ENCODE measurements at places on chromosomes 12 and 14.

- DNase-seq: no peak
Measured at GRCh38 chr12:95203487-95204030, 13.7 kb downstream of the FGD6 start.

GRCh38 chr12:21428241-21428640 is 9.2 kb upstream of the PYROXD1 start:
- no peak for DNase-seq

DNA sequence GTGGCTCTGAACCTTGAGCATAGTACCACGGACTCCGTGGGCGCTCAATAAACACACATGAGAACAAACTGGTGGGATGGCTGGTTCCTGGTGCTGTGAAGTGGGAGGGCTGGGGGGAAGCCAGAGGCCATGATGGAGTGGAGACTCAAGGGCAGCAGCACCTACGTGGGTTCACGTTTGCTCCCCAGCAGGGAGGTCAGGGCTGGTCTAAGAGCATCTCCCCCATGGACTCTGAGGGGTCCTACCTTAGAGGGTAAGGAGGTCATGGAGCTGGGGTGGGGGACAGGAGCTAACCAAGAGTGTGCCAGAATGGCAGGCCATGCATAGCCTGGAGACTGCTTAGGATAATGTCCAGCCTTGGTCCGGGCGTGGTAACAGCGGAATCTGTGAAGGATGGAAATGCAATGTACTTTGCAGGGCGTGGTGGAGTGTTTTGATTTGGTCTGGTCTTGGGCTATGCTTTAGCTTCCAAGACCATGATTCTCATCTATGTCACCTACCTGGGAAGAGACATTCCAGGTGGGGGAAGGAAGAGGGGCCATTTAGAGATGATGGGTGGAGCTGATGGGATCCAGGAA is 103.0 kb downstream of the PRMT8 start:
- DNase-seq: no peak

DNA sequence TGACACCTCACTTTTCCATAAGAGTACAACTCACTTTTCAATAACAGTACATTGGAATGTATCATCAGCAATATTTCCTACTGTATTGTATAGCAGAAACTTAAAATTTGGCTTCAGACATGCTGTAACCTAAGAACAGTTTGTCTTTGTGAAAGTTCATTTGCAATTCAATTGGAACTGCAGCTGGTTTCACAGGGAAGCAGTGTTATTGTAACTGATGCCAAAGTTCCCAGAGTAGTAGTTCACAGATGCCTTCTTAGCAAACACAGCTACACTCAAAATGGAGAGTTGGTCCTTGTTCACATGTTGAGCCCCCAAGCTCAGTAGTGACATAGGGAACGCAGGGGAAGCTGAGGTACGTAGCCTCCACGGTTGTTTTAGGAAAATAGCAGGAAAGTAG is 23.3 kb downstream of the PPP1R36 start:
- DNase-seq: no peak

- no peak for DNase-seq
Measured at GRCh38 chr12:67919406-67919805, 69.8 kb upstream of the IFNG-AS1 start.

DNA sequence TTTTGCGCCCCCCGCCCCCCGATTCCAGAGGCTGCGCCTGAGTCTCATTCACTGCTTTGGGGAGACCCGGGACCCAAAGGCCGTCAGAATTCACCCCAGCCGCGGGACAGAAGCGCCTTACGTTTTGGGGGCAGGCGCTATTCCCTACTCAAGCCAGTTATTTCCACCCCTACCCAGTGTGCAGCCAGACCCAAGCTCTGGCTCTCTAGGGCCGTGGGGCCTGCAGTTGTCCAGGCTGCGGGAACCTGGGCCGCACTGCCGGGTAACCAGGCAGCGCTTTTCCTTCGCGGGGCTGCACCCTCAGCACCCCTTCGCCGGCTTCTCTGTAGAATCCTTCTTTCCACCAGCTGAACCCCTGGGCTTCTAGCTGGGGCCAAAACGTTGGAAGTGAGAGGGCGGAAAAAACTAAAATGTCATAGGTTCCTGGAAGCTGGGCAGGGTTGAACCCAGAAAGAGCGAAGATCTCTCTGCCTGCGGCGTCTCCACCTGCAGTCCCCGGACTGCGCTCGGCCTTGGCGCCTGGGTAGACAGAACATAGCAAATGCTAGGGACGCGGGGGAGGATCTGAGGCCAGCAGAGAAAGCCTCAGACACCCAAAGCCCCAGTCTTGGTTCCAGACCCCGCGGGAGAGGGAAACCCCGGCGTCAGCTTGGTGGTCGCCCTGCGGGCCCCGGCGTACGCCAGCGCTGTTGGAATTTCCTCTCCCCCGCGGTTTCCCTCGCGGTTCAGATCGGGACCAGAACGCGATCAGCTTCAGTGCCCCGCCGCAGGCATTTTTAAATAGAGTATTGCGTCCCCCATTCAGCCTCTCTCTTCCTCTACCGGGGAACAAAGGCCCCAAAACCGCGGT is 18.3 kb downstream of the TBX3 start:
- DNase-seq: no peak

GRCh38 chr12:76244300-76244699 is 103.9 kb downstream of the BBS10 start:
- no peak for DNase-seq

DNA sequence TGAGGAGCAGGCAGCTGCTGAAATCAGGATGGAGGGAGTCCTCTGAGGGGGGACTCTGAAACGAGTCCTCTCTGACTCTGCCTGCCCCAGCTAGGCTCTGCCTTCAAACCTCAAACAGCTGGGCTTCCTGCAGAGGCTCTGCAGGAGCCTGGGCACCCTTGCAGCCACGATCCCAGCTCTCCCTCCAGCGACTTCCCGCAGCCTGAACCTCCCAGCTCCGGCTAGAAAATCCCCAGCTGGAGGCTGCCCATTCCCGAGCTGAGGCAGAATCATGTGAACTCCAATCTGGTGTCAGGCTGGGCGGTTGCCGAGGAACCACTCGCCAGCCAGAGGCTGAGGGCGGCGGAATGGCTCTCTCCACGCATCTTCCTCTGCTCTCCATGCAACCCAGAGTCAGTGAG is at the start of gene GPR68:
GPR68 (minus strand) TSS at position 204 of the 401 bp plus-strand sequence. CDS start 9,654 bp downstream, outside the sequence.
- DNase-seq: peak; percentile 39

- no peak for DNase-seq
Measured at GRCh38 chr14:71135911-71136310, 228.7 kb downstream of the PCNX1 start.

GRCh38 chr12:10740182-10740581 is 17.1 kb upstream of the YBX3 start:
- DNase-seq: no peak

- no peak for DNase-seq
Measured at GRCh38 chr12:69467366-69467765, 2.8 kb upstream of the FRS2 start.

DNA sequence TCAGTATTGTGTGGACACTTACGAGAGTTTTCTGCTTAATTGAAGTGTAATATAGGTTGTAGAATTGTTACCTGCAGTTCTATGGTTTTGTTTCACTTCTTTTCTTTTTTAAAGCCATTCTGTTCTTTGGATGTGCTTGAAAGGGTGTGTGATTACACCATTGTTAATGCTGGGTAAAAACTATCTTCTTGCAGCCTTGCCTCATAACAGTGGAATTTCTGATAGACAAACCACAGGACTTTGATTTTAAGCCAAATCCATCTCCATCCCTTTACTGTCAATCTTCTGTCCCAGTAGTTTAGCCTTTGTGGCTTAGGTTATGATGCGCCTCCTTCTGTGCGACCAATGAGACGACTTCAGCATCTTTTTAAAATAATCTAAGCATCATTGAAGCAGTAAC is 182.3 kb downstream of the PELI2 start:
- DNase-seq: no peak

GRCh38 chr12:27309293-27309994 is 23.2 kb upstream of the BMAL2 start:
- no peak for DNase-seq

DNA sequence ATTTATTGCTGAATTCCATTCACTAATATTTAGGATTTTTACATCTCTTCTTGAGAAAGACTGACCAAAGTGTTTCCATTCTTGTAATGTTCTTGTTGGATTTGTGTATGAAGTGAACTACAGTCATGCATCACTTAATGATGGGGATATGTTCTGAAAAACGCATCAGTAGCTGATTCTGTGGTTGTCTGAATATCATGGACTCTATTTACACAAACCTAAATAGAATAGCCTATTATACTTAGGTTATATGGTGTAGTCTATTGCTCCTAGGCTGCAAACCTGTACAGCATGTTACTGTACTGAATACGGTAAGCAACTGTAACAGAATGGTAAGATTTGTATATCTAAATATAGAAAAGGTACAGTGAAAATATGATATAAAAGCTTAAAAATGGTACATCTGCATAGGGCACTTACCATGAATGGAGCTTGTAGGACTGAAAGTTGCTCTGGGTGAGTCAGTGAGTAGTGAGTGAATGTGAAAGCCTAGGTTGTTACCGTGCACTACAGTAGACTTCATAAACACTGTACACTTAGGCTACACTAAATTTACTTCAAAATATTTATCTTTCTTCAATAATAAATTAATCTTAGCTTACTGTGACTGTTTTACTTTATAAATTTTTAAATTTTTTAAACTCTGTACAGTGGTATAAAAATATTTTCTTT is 27.6 kb upstream of the P2RX4 start:
- DNase-seq: no peak

DNA sequence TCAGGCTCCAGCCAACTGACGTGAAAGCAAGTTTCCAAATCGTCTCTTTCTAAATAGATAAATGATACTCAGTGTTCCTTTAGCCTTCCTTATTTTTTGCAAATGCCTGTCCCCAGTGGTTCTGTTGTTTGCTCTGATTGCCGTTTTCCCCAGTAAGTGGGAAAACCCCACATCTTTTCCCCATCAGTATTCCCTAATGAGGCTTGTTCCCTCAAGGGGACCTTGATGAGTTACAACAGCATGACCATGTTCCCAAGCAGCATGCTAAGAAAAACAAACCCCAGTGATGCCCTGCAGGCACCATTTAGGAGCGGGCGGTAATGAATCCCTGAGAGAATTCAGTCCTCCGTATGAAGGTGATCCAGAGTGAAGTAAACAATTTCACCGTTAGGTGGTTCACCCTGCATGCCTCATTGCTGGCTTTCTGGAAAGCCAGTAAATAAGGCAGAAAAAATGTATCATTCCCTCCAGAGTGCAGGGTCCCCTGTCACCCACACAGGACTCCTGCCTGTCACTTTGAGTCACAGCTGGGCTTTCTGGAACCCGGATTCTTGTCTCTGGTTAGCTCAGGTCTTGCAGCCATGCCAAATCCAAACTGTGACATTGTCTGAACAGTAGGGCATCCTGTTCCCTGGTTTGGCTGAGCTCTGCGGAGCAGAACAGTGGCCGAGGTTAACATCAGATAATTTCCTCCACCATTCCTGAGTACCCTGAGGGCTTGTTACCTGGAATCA is 222.6 kb downstream of the RGS6 start:
- no peak for DNase-seq

DNA sequence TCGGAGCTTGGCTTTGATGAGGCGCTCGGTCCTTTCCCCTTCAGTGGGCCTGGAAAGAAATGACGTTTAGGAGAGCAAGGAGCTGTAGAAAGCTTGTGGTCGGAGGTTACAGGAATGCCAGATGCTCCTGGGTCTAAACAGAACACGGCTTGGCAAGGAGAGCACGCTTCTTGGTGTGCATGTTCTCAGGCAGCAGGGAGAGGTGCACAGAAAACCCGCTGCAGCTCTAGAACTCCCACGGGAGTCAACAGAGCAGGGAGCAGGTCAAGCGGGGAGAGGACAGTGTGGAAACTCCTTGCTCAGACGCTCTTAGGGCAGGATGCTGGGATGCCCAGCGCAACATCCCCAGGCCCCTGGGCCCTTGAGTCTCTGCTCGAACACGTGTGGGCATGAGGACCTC is 51.0 kb downstream of the SSH1 start:
- no peak for DNase-seq

- DNase-seq: no peak
Measured at GRCh38 chr14:29148221-29148620, 381.6 kb downstream of the FOXG1 start.

DNA sequence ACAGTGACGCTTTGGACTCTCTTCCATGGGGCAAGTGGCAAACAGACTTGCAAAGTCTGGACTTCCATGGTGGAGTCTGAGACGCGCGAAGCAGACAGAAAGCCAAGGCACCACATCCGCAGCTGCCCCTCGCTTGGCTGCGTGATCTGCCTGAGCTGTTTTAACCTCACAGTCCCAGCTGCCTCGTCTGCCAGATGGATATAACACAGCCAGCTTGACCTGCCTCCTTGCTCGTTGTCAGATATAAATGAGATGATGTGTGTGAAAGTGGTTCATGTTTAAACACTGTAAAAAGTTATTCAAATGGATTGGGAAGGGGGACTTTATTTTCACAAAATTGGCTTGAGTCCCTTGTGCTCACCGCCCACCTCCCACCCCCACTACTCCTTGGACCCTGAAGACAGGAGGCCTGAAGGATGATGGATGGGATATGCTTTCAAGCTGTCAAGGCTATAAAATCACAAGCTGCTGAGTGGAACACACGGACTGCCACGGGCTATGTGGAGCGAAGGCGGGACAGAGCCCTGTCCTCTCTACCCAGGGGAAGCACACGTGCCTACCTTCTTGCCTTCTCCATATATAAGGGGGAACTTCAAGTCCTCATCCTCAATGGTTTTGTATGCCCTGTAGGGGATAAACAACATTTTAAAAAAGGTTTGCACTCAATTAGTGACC is 226.9 kb downstream of the MON2 start:
- no peak for DNase-seq

DNA sequence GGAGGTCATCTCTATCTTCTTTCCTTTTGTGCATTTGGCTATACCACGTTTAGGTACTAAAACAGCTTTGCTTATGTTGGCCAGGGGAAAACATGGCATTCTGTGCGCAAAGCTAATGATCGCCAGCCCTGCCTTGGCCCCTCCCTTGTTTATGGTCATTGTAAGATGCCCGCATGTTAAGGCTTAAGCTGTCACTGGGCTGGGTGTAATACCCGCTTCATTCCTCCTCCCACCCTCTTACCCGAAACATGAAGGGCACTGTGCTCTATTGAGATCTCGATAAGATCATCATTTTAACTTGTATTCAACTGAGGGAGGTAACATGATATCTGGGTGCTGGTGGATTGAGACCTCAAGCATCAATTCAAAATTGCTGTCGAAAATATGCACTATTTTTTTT is 34.7 kb downstream of the BRI3BP start:
- no peak for DNase-seq

- DNase-seq: no peak
Measured at GRCh38 chr12:30461026-30461615, 234.5 kb downstream of the IPO8 start.

- DNase-seq: no peak
Measured at GRCh38 chr14:96590190-96590864, 88.1 kb downstream of the PAPOLA start.
